ELF-1 (cell line): ENCODE measurements at places on chromosomes 2 and 18.

GRCh38 chr2:88489181-88489580 is 36.7 kb upstream of the FOXI3 start:
- no peak for DNase-seq

GRCh38 chr18:2356906-2357305 is 214.4 kb downstream of the METTL4 start:
- DNase-seq, result no peak

- no peak for DNase-seq
Measured at GRCh38 chr2:173298536-173299097, 56.1 kb upstream of the CDCA7 start.

GRCh38 chr2:203672856-203673255 is 33.6 kb upstream of the CD28 start:
- no peak for DNase-seq

- no peak for DNase-seq
Measured at GRCh38 chr2:103423100-103423499, 661.3 kb downstream of the TMEM182 start.

GRCh38 chr2:176997074-176997791 is 215.4 kb upstream of the HNRNPA3 start:
- no peak for DNase-seq

GRCh38 chr2:98896416-98896815 is 39.6 kb downstream of the CRACDL start:
- no peak for DNase-seq

GRCh38 chr2:86764661-86765309 is 25.9 kb downstream of the CD8A start:
- DNase-seq, result peak; percentile 62

- no peak for DNase-seq
Measured at GRCh38 chr2:46387292-46387691, 90.1 kb downstream of the EPAS1 start.

DNA sequence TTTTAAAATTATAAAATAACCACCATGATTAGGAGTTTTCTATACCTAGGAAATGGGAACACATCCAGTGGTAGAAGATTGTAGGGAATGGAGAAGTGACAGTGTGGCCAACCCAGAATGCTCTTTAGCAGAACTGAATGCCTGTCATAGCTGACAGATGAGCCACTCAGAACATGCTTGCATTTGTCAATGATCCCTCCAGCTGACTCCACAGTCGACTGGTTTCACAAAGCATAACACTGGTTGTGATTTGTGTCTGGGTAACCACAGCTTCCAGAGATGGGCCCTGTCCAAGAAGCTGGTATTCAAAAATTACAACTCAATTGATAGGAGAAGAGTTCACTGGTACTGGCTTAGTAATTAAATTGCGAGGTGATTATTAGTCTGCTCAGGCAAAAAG is 9.0 kb upstream of the CTIF start:
- no peak for DNase-seq

GRCh38 chr2:129160879-129161278 is 818.6 kb upstream of the RAB6C start:
- DNase-seq, result no peak

DNA sequence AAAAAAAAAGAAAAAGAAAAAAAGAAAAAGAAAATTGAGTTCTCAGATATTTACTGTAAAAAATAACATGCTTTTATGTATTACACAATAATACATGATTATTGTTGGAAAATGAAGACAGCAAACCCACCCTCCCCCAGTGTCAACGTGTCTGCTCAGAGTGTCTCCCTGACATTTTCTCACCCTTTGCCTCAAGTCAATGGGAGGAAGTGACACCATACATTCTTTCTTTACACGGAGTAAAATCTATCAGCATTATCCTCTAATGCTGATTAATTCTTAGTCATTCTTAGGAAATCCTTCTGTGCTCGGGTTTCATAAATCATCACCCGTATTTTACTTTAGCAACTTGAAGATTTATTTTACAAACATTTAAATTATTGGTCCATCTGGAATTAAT is 32.0 kb downstream of the CTAGE1 start:
- DNase-seq, result no peak

DNA sequence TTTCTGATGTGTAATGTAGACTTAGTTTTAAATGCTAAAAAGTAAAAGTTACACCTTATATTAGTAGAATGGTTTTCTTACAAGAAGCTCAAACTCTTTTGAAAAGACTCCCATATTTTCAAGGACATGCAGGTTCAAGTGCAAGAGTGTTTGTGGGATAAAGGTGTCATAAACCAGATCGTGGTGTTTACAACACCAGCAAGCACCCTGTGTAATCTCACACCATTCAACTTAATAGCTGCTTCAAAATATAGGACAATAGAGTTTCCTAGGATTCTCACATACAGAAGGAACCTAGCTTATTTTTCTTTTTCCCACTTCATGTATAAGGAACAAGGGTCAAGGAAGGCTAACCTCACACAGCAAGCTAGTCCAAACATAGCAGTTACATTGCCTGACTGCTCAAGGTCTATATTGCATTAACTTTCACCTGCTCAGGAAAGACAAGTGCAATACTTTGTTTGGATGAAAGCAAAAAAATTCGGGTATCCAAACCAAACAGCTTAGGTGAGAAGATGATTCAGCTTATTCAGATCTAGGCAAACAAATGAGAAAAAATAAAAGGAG is 172.3 kb downstream of the IKZF2 start:
- DNase-seq, result no peak

- DNase-seq, result no peak
Measured at GRCh38 chr18:79275461-79275860, 120.3 kb upstream of the NFATC1 start.

GRCh38 chr2:201678401-201678800 is 20.0 kb downstream of the MPP4 start:
- no peak for DNase-seq

GRCh38 chr2:174333372-174334277 is 1.1 kb upstream of the SP9 start:
- DNase-seq, result peak; percentile 55

GRCh38 chr2:241066893-241067341 is 35.2 kb downstream of the MTERF4 start:
- peak; percentile 56 for DNase-seq

DNA sequence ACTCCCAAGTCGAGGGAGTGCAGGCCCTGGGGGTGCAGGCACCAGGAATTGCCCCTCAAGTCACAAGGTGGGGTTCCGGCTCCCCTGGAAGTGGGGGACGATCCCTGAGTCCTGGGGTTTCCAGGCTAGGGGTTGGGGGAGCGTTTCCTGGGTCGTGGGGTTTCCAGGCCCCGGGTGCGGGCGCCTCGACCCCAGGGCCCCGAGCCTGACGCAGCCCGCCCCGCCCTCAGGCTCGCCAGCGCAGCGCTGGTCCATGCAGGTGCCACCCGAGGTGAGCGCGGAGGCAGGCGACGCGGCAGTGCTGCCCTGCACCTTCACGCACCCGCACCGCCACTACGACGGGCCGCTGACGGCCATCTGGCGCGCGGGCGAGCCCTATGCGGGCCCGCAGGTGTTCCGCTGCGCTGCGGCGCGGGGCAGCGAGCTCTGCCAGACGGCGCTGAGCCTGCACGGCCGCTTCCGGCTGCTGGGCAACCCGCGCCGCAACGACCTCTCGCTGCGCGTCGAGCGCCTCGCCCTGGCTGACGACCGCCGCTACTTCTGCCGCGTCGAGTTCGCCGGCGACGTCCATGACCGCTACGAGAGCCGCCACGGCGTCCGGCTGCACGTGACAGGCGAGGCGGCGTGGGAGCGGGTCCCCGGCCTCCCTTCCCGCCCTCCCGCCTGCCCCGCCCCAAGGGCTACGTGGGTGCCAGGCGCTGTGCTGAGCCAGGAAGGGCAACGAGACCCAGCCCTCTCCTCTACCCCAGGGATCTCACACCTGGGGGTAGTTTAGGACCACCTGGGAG is 12.0 kb downstream of the SIGLEC15 start:
- peak; percentile 66 for DNase-seq

GRCh38 chr2:109159096-109159495 is 30.1 kb downstream of the SH3RF3 start:
- no peak for DNase-seq

GRCh38 chr2:96773922-96774321 is 13.2 kb downstream of the CNNM4 start:
- no peak for DNase-seq

DNA sequence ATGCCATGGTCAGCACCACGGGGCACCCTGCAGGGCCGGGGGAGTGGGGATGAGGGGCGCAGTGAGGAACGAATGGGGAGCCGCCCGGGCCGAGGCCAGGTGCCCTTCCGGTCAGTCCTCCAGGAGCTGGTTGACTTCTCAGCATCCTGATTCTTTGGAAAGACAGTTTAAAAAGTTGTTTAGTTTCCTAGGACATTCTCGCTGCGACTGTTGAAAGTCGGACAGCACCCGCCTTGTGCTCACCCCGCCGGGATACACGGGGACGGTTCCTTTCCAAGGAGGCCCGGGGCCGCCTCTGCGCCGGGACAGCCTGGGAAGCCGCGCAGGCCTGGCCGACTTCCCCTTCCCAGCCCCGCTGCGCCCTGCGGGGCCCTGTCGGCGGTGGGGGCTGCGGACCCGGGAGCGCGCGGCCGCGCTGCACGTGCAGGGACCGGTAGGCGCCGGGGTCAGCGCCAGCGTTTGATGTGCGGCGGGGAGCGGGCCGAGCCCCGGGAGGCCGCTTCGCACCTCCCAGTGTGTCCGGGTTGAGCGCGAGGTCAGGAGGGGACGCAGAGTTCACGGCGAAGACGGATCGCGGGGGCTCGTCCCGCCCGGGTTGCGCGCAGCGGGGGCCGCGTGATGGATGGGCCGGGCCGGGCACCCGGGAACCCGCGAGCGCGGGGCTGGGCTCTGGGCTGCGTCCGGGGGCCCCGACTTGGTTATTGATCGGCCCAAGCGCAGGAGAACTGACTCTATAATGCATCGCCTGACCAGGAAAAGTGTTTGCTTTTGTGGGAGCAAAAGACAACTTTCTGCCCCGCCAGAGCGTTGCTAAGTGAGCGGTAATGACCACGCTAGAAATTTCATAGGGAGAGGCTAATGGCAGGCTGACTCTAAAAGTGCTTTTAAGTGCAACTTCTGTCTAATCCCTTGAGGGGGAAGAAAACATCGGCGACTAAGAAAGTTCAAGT is 28.0 kb upstream of the SMIM21 start:
- peak; percentile 72 for DNase-seq

DNA sequence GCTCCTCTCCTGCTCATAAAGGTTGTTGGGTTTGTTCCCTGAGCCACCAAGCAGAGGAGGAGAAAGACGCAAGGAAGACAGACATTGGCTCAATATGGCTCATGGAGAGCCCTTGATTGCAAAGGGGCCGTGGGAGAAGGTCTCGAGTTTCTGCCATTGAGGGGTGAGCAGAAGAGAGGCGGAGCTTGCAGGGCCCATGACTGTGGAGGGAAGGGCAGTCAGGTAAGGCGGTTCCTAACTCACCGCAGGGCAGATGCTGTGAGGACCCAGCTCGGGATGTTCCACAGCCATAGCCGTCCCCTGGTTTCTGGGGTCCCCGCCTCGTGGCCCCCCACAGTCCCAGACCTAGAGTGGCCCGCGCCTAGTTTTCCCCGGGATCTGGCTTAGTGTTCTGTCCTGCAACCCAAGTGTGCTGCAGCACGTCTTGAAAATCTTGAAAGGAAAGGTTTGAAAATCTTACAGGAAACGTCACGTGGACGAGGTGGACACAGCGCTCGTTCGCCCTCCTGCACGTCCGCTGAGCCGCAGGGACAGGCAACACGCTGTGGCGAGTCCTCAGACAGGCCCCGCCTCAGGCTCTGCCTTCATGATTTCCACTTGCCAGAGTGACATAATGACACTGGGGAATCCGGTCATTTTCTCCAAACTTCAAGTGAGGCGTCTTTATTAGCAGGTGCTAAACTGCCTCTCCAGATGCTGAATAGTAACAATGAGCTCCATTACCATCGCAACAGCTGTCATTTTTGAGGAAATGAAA is 105.5 kb upstream of the HDAC4 start:
- no peak for DNase-seq

DNA sequence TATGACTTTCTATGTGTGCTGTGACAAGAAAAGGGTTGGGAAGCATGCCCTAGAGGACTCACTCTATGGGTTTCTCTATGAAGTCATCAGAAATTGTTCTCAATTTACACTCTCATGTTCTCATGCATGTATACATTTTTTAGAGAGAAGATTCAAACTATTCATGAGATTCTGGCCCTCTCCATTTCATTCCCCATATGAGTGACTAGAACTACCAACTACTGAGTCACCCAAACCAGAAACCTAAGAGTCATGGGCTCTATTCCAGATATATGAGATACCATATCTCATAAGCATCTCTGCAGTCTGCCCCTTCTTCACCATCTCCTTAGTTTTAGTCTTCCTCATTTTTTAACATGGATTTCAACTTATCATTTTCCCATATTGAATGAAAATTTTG is 87.7 kb downstream of the EXOC6B start:
- no peak for DNase-seq

- no peak for DNase-seq
Measured at GRCh38 chr2:77721593-77721992, 199.4 kb upstream of the LRRTM4 start.

DNA sequence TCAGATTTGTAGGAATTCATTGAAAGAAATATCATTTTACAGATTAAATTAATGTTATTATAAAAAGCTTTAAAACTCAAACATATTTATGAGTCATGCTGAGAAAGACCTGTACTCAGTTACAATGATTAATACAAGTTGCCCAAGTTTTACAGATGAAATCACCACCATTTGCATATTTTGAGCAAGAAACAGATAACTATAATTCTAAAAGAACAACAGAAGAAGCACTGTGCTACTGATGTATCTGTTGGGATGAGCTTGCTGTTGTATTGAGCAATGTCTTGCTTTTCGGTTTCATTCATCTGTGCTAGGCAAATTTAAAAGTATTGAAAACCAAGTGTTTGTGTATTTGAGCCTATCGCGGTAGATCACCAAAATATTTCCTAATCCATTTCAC is 1589.1 kb upstream of the ZEB2 start:
- DNase-seq, result no peak

DNA sequence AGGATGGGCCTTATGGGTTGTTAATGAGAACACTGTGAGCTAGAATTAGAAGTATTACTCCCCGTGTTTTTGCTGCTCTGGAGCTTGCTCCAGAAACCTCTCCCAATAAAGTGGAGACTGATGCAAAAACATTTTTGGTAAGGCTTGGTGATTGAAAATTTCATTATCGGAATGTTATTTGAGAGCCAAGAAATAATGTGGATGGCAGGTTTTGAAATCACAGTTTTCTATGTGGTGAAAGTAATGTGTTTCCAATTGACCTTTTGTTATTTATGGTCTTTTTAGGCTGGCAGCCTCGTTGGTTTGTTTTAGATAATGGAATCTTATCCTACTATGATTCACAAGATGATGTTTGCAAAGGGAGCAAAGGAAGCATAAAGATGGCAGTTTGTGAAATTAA is 5.1 kb downstream of the PLEKHA3 start:
- DNase-seq, result no peak

DNA sequence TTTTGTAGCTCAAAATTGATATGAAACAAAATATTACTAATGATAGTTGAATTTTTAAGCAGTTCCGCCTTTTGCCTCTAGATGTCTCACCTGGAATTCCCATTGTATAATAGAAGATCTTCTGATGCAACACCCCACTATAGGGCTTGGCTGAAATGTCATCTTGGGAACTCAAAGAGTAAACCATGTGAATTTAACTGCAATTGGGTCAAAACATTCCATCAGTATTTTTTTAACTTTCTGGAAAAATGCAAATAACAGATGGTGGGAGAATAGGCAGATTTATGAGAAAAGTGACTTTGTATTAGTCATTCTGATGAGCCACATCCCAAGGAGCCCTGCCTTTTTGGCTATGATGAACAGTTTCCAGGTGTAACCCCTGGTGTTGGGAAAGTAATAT is 489.9 kb downstream of the NYAP2 start:
- no peak for DNase-seq
